Inflammatory macrophage treated with lipopolysaccharide for 1 hour (primary cell): ENCODE measurements at places on chromosomes 16 and 17.
A peak's percentile ranks its signal among the peaks of the same experiment; 100 is the strongest.

GRCh38 chr17:74268558-74268957 lies 5.5 kb upstream of the DNAI2 start:
- DNase-seq = no peak

DNA sequence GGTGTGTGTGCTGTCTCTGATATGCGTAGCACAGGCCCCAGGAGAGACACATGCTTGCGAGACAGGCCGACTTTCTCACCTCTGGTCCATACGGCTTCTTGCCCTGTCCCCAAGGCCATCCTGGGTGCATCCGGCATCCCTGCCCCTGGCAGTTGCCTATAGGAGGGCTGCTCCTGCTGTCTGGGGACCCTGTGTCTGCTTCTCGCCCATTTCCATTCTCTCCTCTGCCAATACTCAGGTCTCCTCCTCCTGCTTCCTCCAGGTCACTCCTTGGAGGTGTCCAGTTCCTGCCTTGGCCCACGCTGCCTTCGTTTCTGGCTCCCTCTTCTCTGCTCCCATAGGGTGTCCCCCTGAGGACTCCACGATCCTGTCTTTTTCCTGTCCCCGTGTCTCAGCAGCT lies 89.0 kb downstream of the DNAH17 start:
- no peak for DNase-seq

DNA sequence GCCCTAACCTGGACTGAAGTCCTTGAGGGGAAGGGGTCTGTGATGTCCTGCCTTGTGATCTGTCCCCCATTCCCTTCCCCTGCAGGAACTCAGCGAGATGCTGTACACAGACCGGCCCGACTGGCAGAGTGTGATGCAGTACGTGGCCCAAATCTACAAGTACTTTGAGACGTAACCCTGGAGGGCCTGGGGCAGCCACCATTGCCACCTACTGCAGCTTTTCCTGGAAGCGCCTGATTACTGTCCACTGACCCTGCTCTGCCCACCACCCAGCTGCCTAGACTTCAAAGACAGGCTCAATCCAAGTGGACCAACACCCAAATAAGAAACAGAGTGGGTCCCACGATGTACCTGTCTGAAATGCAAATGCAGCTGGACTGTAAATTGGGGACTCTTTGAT lies 153.4 kb downstream of the LGALS9B start:
- no peak for DNase-seq

GRCh38 chr16:56977216-56977615 lies 12.1 kb upstream of the NLRC5 start:
- DNase-seq = no peak

GRCh38 chr17:80786470-80786869 lies 205.2 kb upstream of the CHMP6 start:
- no peak for DNase-seq

- no peak for DNase-seq
These were observed 126.5 kb upstream of the RCVRN start for GRCh38 chr17:10031606-10032005.

DNA sequence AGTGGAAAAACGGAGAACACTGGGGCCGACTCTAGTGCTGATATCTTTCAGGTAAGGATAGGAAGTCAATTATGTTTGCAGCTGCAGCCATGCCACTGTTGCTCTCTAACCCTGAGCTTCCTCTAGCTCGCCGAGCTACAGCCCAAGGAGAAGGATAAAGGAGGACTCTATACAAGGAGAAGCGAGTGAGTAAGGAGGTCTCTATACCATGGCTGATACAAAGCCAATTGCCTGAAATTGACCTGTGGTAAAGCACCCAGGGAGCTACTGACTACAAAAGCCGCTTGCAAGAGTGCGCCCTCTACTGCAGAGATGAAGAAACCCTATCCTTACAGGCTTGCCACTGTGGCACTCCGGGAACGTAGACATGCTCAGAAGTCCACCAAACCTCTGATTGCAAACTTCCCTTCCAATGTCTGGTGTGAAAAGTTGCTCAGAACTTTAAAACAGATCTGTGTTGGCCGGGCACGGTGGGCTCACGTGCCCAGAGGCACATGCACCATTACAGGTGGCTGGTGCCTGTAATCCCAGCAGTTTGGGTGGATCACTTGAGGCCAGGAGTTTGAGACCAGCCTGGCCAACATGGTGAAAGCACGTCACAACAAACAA lies 10.8 kb upstream of the SLC46A1 start:
- DNase-seq = peak; percentile 74
